NCI-H1436 treated with DMSO at 0.1 percent for 48 hours (cell line): ENCODE measurements at places on chromosomes 12 and 14.

- DNase-seq, result no peak
Observed at GRCh38 chr12:76308866-76309265, 39.3 kb downstream of the BBS10 start.

DNA sequence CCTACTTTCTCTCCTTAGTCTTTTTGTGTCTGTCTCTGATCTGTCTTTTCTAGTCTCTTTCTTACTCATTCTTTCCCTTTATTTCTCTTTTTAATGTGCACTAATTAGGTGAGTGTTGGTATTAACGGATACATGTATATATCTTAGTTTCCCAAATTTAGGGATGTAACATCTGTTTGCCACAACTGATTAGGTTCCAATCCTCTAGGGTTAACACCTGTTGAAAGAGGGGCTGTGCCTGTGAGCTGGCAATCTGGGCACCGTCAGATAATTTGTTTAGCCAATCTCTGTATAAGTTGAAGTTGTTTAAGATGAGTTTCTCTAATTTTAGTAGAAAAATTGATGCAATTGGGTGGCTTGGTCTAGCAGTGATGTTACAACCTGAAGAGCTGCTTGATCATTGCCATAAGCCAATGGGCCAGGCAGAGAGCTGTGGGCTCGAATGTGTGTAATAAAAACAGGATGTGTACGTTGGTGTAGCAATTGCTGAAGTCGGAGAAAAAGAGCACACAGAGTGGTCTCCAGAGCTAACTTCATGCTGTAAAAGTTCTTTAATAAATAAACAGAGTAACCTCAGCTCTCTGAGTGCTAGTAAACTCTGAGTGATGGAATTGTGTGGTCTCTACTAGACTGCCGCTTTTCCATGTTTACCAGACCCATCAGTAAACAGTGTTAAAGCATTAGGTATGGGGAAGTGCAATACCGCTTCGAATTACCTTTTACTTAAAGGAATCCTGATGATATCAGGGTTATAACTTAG, 18.3 kb upstream of the LYZ start:
- DNase-seq, result no peak

DNA sequence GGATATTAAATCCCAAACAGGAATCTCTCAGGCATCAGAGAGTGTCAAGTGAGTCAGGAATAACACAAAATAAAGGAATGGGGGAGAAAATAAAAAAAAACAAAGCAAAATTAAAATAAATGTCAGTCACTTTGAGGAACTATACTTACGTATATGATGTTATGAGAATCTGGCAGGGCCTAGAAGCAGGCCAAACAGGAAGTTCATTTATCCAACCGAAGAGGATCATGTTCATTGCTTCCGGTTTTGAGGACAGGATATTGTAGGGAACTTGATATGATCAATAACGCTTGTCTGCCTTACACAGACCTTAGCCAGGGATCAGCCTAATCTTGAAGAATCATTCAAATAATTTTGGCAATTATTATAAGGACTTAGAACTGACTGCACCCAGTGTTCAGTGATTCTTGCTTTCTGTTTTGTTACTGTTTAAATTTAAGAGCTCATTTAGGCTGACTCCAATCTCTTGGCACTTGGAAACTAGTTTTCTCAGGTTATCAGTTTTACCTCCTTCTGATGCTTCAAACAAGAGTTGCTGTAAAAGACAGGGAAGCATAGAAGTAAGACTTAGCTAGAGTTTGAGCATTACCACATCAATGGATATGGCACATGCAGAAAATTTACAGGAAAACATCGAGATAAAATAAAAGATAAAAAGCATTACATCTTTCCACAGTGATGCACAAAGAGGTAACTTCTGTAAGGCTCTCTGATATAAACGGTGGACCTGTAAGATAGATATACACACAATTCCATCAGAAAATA, 53.4 kb downstream of the ZFC3H1 start:
- DNase-seq, result no peak

DNA sequence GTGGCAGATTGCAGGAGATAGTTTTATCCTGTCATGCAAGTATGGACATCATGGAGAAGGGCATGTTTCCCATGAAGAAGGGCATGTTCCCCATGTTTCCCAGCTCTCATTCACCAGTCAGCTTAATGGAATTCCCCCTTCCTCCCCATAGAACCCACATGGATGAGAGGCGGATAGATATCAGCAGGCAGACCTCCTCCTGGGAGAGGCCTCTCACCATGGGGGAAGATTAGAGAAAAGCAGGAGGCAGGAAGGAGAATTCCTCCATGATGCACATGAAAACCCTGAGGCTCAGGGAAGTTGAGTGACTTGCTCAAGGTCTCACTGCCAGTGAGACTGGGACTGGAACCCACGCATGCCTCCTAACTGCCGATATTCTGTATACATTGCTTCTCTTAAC, 92.9 kb upstream of the FOXN3 start:
- DNase-seq, result no peak

- no peak for DNase-seq
Observed at GRCh38 chr12:132836795-132837331, 8.2 kb upstream of the GOLGA3 start.

DNA sequence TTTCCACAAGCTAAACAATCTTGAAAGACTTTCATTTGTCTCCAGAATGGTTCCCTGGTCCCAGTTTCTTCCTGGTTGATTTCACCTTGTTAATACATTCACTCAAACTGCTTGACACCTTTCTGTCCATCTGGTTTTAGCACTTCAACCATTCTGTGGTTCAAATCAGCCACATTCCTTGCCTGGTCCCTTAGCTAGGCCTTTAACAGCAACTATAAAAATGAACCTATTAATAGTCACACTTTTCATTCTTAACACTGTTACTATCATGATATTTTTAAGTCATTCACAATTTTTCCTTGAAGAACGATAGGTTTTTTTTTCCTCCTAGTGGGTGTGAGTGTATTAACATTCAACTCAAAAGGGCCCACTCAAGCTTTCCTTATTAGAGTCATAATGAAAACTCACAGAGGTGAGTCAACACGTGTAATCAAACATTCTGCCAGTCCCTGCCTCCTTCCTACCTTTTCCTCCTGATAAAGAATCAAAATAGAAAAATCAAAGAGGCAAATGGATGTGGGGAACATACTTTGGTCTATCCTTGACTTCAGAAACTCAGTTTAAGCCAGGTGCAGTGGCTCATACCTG, 34.4 kb upstream of the CCNT1 start:
- DNase-seq, result no peak

DNA sequence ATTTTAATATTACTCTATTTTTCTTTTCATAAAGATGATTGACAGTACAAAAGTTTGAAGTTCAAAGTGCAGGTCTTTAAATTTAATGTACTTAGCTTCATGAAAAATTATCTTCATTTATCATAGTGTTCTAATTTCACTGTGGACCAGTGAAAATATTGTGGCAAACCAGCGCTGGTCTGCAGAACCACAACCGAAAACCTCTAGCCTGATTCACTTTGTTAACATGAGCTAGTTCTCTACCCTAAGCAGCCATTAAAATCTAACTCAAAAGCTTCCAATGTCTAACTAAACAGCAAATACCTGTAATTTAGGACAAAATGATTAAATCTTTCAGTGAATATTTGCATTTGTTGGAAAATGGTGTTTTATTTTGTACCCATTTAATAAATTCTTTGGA, 161.1 kb upstream of the TMTC2 start:
- DNase-seq, result no peak

DNA sequence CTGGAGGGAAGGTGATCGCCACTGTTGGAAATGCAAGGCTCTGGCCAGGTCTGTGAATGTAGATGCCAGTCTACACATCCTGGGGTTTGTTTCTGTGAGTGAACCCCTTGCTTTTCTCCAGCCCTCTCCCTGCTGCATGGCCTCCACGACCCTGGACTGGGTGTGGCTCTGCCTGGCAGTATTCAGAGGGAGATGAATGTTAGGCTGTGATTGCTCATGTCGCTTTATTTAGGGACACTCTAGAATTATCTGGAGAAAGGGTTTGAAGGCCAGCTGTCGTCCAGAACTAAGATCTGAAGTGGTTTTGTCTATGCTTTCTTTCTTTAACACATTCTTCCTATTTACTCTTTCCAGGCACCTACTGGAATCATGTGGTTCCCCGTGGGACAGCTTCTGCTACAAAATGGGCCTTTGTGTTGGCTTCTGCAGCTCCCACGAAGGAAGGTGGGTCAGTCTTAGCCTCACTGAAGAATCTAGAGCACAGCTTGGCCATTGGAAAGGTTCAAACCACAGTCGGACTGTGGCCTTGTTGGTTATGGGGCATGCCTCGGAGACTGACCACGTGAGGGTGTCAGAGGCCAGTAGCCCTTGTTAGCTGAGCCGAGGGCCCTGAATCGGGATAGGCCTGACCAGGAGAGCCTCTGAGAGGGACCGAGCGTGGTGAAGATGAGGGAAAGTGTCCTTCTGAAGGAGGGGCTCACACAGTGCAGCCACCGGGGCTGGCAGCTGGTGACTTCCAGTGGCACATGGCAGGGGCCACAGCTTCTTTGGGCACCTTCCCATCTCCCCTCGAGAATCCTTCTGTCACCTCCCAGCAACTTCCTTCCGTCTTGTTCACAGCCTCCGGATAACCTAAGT, 59.1 kb downstream of the ANKRD9 start:
- DNase-seq, result no peak

- no peak for DNase-seq
Observed at GRCh38 chr12:6257007-6257406, 53.5 kb upstream of the PLEKHG6 start.

- no peak for DNase-seq
Observed at GRCh38 chr12:95151821-95152220, 65.4 kb downstream of the FGD6 start.

GRCh38 chr14:90758959-90759358, 57.3 kb downstream of the TTC7B start:
- DNase-seq, result no peak

DNA sequence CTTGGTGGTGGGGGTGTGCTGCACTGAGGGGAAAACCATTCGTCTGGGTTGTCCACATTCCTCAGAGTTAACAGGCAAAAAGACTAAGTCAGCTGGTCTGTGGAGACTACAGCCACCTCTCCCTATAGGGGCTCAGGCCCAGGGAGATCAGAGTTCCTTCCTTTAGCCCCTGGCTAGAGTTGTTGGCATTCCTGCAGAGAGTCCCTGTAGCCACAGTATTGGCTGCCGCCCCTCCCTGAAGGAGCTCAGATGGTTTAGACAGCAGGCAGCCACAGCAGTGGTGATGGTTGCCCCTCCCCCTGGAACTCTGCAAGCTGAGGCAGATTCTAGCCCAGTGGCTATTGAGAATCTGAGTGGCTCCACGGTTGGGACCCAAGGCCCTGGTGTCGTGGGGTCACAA, 1072.5 kb upstream of the ATXN7L3B start:
- no peak for DNase-seq

- no peak for DNase-seq
Observed at GRCh38 chr12:31007636-31008175, 66.0 kb upstream of the DDX11 start.

DNA sequence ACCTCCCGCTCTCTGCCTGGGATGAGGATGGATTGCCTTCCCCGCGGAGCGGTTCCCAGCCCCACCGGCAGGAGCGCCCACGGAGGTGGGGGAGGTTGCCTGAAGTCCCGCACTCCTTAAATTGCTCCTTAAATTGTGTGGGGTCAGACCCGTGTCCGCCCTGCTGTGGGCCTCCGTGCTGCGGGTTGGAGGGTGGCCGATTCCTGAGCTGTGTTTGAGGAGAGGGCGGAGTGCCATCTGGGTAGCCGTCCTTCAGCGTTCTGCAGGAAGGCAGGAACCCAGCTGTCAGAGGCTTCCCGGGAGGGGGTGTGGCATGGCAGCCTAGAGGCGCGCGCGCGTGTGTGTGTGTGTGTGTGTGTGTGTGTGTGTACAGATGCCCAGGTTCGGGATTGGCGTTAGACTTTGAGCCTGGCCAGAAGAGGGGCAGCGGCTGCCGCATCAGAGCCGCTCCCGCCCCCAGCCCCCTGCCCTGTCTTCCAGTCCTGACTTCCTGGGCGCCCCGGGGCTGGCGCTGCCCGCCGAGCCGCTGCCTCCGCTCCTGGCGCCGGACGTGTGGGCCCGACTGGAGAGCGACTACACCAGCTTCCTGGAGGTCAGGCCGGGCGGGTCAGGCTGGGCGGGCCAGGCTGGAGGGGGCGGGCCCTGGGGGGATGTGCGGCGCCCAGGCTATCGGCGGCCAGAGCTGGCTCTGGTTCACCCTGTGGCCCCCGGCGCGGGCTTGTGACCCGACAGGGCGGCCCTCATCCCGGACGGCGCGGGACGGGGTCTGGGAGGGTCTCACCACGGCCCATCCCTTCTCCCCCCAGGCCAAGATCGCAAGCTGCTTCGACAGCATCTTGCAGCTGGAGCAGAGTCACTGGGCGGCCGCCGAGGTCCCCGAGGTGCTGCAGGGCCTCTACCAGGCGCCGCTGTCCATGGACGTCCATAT, 9.2 kb downstream of the EXOC3L4 start:
- no peak for DNase-seq

DNA sequence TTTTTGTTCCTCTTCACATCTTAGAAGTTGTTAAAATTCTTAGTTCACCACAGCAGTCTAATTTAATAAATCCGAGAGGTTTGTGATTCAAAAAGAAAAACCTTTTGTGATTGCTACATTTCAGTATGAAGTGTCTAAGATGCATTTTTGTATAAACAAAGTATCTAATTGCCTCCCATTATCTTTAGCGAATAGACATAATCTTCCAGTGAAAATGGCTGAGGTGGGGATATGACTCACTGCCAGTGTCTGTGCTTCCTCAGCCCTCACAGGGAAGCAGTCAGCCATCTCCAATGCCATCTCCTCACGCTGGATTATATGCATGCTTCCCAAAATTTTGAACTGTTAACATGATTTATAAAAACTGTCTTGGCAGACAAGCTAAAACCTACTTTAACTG, 7.6 kb downstream of the GCH1 start:
- no peak for DNase-seq

DNA sequence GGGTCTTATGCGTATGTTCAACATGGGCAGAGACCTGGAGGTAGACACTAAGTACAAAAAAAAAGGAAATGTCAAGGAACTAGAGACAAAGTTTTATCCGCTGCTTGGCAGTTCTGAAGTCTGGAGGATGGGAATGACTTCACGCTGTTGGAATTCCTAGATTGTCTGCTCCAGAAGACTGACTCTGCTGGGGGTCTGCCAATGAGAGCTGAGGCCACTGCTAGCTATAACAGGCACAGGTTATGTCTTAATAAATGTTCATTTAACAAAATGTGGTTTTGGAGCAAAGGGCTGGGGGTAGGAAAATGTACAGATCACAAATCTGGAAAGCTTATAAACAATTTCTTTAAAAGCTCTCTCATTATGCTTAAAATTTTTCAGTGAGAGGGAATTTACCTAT, 5.9 kb downstream of the RNASE8 start:
- DNase-seq, result no peak
